ENCODE measurements at places on chromosomes 5 and 9. TPM values are rescaled to one million over a fixed set of nuclear protein-coding genes. Genes with fewer than 3 reads are reported as not detected.

The NUTM2F gene
- total RNA-seq, result not detected

The CDC25C gene
- 1.8 TPM for total RNA-seq

The GPR21 gene
- total RNA-seq, result 1.4 TPM

The RGS7BP gene
- under 0.01 TPM for total RNA-seq

The SPOCK1 gene
- total RNA-seq, result 221 TPM

The TEX48 gene
- total RNA-seq, result not detected

The MLLT3 gene
- 13.8 TPM for total RNA-seq

The IL3 gene
- total RNA-seq, result not detected

The MCCC2 gene
- 28.2 TPM for total RNA-seq

The BAAT gene
- under 0.01 TPM for total RNA-seq

The SPAAR gene
- 0.72 TPM for total RNA-seq

The PCDHAC2 gene
- total RNA-seq, result 0.36 TPM

The NEURL1B gene
- total RNA-seq, result 0.29 TPM

The EFNA5 gene
- 10.0 TPM for total RNA-seq

The OR1J2 gene
- total RNA-seq, result 0.29 TPM

The TRIM36 gene
- total RNA-seq, result 0.36 TPM

The CAMK2A gene
- total RNA-seq, result 0.88 TPM

The HCN1 gene
- not detected for total RNA-seq

The C5orf47 gene
- not detected for total RNA-seq

The TRAF1 gene
- 0.88 TPM for total RNA-seq

The IFNA13 gene
- not detected for total RNA-seq

The GABRA1 gene
- total RNA-seq, result not detected

The RECK gene
- total RNA-seq, result 31.5 TPM

All from osteoblast (primary cell).